ENCODE measurements at places on chromosomes 16 and 17.
A peak's percentile ranks its signal among the peaks of the same experiment; 100 is the strongest.

GRCh38 chr17:830950-831349 is 48.8 kb downstream of the MRM3 start:
- no peak for DNase-seq

GRCh38 chr17:56514899-56515298 is 78.6 kb upstream of the NOG start:
- DNase-seq, result no peak

DNA sequence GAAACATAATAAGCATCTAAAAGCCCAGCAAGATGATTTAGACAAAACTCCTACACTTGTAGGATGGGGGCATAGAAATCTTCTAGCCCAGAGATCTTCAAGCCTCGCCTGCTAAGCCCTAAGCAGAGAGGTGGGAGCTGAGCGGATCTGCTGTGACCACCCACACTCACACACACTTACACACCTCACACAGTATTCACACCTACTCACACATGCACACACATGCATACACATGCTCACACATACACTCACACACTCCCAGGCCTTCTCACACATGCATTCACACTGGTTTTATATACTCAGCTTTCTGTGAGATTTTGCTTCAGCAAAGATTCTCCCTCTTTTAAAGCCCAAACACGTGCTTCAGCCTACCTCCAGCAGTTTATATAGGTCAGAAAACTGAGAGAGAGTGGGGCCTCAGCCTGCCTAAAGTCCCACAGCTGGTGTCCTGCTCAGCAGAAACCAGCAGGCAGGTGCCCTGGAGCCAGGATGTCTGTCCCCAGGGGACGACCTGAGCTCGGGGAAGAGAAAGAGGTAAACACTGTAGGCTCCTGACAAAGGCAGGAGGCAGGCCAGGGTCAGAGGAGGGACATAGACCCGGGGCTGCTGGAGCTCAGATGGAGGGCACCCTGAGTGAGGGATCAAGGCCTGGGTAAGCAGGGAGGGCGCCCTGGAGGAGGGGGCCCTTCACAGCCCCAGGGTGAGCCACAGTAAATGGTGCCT is 12.0 kb upstream of the KRT19 start:
- DNase-seq, result no peak

DNA sequence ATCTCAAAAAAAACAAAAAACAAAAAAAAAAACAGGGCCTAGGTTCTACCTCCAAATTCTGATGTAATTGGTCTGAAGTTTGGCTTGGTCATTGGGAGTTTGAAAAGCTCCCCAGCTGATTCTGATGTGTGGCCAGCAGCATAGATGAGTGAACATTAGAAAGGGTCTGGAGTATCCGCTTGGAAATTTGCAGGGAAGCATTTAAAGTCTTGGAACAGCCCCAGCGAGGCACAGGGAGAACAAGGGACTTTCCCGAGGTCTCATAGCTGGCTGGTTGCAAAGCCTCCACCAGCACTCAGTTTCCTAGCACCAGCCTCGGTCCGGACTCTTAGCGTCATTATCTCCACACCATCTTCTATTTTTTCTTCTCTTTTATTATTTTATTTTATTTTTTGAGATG is 70.8 kb downstream of the RAB11FIP4 start:
- no peak for DNase-seq

DNA sequence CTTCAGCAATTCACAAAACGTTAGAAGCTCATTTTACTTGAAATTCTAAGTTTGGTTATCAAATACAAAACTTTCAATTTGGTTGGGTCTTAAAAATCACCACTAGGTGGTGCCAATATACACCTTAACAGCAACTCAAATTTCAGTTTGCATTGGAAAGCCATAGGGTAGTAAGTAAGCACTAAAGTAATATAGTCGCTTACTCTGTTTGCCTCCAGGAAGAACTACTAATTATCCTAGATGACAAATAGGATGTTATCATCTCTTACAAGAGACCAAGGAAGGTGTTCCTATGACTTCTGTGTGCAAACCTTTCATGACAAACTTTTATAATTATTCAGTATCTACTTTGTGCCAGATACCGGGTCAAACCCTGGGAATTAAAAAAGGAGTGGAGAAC is 93.3 kb downstream of the MYO1D start:
- peak; percentile 63 for DNase-seq

DNA sequence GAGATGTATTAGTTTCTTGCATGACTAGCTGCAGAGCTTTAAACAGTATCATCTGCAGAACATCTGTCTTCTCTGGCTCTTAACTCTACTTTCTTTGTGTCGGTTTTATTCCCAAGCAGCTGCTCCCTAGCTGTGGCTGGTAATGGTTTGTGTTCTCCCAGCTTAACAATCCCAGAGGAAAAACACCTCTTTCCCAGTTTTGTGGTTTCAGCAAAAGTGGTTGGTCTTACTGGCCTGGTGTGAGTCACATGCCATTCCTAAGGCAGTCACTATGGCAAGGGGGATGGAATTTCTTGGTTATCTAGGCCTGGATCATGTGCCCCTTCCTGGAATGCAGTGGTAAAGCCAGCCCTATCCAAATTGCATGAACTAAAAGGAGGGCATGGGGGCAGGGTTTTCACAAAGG is 27.5 kb downstream of the OMG start:
- DNase-seq, result no peak

- no peak for DNase-seq
These were observed 45.3 kb downstream of the CCDC182 start for GRCh38 chr17:57699751-57700219.

DNA sequence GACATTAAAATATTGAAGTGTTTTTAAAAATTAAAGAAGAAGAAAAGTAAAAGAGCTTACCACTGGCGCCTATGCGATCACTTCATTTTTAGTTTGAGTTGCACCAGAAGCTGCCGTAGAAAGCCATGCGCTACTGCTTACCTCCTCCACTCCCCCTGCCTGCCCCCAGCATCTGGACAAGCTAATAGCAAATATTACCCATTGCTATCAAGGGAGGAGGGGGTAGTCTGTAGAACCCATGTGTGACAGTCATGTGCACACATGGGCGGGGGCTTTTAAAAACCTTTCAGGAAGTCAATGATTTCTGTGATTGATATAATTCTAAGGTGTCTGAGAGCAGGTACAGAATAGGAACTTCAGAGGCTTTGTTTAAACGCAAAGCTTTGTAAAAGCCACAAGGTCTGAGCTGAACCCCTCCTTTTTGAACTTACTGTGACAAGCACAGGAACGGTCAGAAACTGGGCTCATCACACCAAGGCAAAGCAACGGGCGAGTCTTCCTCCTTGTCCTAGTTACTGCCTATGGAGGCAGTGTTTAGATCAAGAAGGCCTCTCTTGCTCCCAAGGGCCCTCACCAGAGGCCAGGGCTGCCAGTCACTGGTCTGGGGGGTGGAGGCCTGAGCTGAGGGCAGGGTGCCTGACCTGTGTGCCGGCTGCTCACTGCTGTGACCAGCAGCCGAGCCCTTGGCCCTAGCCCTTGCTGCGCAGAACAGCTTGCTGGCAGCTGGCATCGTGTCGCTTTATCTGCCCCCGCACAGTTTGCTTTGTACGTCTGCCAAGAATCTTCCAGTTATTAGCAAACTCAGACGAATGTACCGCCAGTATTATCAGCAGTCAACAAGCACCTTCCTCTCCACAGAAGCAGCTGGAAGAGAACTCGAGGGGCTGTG is 15.0 kb downstream of the GINS2 start:
- DNase-seq, result no peak

DNA sequence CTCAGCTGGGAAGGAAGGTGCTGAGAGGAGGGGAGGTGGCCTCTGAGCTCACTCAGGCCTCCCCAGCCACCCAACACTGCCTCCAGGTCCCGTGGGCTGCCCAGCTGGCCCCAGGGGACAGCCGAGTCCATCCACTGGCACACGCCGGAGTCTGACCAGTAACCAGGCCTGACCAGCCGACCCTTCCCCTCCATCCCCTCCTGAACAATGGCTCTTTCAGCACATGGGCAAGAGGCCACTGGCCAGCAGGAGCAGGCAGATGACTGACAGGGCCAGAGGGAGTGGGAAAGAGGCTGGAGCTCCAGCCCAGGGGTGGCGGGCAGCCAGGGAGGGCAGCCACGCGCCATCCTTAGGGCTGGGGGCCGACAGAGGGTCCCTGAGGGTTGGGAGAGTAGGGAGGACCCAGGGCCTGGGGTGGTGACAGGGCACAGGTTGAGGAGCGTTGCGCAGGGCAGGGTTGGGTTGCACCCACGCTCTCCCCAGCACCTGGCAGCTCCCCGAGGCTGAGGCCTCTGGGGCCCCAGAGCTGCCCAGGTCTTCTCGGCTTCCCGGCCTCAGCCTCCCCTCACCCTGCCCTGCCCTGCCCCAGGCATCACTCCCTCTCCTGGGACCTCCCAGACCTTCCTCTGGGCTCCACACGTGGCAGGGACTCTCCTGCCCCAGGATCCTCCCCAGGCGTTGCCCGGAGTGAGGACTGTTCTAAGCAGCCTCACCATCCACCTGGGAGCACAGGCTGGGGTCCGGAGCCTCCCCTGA is 20.2 kb upstream of the SLC38A10 start:
- DNase-seq, result peak; percentile 74

DNA sequence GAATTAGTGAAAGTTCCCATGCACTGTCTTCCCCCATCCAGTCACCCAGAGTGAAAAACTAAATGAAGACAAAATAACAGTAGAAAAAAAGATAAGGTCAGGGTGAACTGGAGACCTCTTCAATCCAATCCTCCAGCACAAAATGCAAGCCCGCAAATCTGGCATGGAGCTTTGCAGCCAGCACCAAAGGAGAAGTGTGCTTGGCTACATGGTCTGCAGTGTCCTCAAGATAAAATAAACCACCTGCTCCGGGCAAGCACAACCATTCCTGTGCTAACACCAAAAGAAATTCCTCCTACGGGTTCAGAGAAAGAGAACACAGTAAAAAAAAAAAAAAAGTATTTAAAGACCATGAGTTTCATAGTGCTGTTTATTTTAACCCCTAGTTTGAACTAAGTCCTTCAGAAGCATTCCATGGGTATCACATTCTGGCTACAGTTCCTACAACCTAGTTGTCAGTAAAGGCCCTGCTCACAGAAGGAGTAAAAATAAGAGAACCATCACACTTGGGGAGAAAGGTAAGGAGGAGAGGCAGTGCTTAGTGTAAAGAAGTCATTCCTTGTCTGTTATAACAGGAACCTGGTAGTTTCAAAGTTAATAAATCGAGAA is 109.1 kb downstream of the GAS7 start:
- no peak for DNase-seq

GRCh38 chr17:40291281-40291664 is 3.6 kb downstream of the CDC6 start:
- DNase-seq, result no peak

- peak; percentile 41 for DNase-seq
These were observed 6.9 kb upstream of the STH start for GRCh38 chr17:45992175-45992574.

DNA sequence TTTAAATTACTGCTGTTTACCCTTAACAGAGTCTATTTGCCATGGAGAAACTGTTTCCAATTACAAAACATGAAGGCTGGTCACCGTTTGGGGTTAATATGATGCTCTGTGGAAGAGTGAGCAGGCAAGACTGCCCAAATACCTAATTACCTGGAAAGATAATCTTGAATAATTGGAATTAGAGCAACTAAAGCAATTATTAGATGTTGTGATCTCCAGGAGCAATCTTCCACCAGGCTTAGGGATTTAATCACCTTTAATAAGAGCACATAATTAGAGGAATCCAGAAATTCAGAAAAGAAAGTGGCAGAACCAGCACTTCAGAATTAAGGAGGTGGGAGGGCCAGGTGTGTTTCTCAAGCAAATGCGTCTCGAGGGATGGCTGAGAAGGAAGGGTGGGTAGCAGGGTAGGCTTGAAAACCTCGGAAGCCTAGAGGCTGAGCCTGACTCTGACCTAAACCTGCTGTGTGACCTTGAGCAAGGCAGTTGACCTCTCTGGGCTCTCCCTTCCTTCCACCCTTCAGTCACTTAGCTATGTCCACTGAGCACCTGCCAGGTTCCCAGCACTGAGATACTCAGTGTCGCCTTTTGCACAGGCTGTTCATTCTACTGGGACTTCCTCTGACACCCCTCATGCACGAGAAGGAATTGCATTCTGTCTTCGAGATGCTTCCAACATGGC is 113.2 kb downstream of the GSG1L start:
- no peak for DNase-seq

- no peak for DNase-seq
These were observed 11.2 kb downstream of the TFAP4 start for GRCh38 chr16:4261557-4262172.

DNA sequence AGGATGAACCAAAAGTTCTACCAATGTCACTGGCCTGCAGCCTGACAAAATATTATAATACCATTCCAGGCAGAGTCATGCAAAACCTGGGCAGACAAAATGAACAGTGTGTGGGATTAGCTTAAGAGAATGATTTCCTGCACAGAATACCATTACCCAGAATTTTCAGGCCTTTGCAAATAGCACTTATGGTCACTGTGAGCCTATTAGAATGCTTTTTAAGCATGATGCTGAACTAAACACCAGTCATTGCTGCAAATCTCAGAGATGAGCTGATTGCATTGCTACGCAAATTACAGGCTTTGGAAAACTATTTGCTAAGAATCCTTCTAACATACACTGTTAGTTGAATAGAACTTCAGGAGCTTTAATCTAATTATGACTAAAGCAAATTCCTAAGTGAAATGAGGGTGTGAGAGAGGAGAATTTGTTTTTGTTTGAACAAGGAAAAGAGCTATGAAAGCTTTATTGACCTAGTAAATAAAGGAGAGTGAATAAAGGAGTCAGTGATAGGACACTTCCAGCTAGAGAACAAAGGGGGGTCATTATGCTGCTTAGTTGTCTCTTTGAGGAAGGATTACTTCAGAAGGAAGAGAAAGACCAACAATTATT is 398.8 kb downstream of the HS3ST3B1 start:
- no peak for DNase-seq

DNA sequence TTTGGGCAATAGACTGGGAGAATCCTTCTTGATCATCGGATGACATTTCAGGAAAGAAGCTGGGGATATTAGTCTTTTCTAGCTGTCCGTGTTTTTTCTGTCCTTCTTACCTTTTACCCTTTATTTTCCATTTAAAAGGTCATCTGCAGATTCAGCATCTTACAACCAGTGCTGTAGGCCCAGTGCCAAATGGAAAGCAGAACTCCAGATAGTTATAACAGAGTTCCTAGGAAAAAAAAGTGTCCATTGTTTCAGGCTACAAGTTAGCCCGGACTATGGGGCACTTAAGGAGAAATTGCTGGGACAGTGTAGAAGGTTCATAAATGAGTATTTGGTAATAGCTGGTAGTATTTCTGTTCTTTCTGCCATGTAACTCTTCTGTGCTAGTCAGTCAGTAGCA is 28.4 kb downstream of the LDHD start:
- DNase-seq, result no peak

DNA sequence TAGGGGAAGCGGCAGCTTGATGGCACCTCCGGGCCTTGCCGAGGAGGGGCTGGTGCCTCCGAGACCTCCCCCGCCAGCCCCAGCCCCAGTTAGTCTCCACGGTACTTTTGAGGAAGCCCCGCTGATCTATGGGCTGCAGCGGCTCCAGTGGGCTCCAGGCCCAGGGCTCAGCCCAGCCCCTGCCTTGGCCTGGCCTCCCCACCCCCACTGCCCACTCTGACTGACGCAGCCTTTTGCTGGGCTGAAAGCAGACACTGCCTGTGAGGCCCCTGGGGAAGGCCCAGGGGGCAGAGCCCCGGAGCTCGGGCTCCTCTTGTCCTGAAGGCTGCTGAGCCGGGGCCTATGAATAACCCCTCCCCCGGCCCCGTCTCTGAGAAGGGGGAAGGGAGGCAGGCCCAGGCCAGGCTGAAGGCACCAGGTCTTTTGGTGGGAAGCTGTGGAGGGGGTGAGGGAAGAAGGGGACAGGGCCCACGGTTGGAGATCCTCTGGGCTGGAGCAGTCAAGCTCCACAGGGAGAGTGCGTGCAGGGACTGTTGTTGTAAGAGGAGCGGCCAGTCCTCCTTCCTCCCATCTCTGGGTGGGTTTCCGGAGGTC is 7.5 kb upstream of the SMTNL2 start:
- DNase-seq, result no peak

- no peak for DNase-seq
These were observed 39.4 kb downstream of the TRAF4 start for GRCh38 chr17:28783161-28783560.

GRCh38 chr16:67886387-67886786 is 1.7 kb downstream of the NRN1L start:
- DNase-seq, result no peak
